ENCODE measurements at places on chromosomes 1 and 21.

DNA sequence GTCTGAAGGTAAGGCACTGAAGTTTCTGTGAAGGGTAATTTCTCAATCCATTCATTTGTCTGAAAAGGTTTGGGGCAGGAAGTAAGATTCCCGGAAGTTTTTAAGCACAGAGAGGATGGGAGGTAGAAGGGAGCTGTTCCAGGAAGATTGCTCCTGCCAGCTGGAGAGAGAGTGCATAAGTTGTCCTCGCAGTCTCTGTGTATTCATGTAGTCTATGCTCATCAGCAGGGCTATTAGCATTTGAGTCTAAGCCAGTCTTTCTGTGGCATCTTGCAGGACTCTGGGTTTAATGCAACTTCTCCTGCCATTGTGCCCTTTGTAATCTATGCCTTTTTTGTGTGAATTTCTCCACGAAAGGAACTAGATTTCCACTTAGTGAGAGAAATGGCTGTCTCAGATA lies 140.8 kb upstream of the FGGY start:
- DNase-seq = no peak

DNA sequence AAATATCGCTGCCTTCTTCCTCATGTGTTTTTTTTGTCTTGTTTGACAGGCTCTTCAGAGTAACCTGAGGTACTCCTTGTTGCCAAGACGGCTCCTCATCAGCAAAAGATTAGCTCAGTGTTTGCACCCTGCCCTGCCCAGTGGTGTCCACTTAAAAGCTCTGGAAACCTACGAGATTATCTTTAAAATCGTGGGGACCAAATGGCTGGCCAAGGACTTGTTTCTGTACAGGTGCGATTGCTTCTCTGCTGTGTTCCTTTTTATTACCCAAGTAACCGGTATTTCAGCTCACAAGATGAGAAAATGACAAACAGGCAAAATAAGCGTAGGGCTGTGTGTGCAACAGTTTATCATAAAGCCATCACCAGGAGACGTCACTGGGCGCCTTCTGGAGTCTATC lies 42.4 kb downstream of the DOP1B start:
- no peak for DNase-seq

DNA sequence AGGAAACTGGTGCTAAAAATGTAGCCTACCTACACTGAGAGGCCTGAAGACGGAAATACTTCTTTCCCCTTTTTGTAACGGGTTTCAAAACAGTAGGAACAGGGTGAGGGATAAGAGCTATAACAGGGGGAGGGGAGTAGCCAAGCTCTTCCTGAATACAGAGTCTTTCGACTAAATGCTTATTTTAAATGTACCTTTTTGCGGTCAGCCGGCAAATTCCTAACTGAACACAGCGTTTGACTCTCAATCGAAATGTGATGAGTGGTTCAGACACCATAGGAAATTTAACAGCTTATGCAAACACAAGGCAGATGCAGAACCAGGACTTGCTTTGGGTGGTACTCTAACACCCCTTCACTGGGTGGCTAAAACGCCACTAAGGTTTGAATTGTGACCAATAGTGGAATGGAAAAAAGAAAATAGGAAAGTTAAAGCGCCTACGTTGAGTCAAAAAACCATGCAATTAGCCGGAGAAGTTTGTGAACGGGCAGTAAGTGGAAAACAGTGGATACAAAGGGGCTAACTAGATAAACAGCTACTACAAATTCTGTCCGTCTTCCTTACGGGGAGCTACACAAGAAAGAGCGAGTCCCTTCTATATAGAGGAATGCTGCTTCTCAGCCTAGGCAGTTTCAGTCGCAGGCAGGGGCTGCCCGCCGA lies 1.7 kb downstream of the EGLN1 start:
- DNase-seq = peak; percentile 11

GRCh38 chr1:169102567-169102966 lies 3.9 kb upstream of the ATP1B1 start:
- peak; percentile 93 for DNase-seq

DNA sequence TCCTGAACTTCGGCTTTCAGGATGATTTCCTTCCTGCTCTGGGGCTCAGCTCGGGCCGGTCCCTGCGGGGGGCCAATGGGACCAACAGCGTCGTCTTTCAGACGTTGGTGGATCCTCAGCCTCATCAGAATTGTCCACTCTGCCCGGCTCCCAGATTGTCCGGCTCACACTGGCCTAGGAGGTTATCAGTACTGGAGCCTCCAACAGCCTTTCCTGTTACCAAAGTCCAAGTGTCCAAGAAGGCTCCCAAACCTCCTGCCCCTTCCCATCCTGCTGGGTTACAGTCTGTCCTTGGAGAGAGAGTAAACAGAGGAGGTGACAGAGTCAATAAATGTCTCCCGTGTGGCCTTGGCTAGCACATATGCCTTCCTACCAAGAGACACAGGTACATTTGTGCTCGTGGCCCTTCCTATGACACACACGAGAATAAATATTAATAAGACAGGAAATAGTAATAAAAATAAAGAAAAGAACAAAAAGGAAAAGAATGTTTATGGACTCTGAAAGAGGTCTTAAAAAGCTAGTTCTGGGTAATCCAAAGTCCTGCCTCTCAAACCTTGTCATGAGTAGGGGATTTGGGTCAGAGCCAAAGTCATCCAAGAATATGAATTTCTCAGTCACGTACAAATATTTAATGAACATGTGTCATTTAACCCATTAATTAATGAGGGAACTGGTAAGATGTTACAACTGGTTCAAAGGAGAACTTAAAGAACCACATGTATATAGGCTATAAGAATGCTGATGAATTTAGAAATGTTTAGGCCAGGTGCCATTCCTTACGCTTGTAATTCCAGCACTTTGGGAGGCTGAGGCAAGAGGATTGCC lies 80.8 kb upstream of the SLC2A1 start:
- DNase-seq = no peak

DNA sequence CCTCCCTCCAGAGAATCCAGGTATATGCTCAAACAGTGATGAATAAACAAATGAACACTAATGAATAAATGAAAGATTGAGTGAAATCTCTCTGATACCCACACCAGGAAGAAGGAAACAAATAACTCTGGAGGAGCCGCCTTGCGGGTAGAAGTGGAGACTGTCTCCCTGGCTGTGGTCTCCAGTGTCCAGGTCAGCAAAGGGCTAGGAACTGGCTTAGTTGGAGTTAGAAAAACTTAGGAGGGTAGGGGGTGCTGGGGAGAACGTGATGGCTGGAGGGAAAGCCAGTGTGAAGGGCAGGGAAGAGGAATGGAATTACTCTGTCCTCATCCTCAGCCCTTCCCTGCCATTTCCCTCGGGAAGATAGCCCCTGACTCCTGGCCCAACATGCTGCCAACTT lies 537 bp downstream of the RHBDL2 start:
- DNase-seq = no peak

- no peak for DNase-seq
These were observed 443.6 kb downstream of the PLPP3 start for GRCh38 chr1:56135864-56136147.

- DNase-seq = no peak
These were observed 72.3 kb downstream of the TNFSF4 start for GRCh38 chr1:173134800-173135199.

GRCh38 chr1:54376430-54377039 lies 29.7 kb downstream of the SSBP3 start:
- no peak for DNase-seq

GRCh38 chr1:67843746-67844145 lies 10.5 kb upstream of the GNG12 start:
- no peak for DNase-seq

GRCh38 chr1:204114606-204115005 lies 37.2 kb downstream of the ETNK2 start:
- DNase-seq = no peak

- no peak for DNase-seq
These were observed 15.2 kb downstream of the PTTG1IP start for GRCh38 chr21:44858291-44858690.

GRCh38 chr1:31855038-31855845 lies 39.4 kb upstream of the SPOCD1 start:
- no peak for DNase-seq
